PC-9 (cell line): ENCODE measurements at places on chromosomes 16 and 17.

DNA sequence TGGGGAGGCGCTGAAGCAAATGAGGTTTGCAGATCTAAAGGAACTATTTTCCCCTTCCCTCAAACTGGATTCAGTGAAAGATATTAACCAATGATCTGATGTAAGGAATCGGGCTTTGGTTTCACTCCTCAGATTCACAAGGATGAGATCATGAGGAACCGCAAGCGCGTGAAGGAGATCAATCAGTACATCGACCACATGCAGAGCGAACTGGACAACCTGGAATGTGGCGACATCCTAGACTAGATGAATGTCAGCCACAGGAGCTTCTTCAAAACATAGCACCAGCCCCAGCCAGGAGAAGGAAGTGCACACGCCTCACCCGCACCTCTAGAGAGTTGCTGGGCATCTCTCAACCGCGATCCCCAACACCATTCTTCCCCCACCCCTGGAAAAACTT, 22.5 kb downstream of the ATPAF2 start:
- no peak for DNase-seq

DNA sequence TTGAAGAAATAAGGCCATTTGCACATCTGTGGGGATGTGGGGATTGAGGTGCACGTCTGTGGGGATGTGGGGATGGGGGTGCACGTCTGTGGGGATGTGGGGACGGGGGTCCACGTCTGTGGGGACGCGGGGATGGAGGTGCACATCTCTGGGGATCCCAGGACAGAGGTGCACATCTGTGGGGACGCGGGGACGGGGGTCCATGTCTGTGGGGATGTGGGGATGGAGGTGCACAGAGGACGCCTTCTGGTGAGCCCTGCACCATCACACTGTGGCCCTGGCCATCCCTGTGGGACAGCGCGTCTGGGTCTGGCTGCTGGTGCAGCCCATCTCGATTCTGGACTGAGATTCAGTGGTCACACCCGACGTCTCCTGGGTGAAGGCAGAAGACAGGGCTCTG, 161.4 kb downstream of the LAT start:
- DNase-seq, result no peak

DNA sequence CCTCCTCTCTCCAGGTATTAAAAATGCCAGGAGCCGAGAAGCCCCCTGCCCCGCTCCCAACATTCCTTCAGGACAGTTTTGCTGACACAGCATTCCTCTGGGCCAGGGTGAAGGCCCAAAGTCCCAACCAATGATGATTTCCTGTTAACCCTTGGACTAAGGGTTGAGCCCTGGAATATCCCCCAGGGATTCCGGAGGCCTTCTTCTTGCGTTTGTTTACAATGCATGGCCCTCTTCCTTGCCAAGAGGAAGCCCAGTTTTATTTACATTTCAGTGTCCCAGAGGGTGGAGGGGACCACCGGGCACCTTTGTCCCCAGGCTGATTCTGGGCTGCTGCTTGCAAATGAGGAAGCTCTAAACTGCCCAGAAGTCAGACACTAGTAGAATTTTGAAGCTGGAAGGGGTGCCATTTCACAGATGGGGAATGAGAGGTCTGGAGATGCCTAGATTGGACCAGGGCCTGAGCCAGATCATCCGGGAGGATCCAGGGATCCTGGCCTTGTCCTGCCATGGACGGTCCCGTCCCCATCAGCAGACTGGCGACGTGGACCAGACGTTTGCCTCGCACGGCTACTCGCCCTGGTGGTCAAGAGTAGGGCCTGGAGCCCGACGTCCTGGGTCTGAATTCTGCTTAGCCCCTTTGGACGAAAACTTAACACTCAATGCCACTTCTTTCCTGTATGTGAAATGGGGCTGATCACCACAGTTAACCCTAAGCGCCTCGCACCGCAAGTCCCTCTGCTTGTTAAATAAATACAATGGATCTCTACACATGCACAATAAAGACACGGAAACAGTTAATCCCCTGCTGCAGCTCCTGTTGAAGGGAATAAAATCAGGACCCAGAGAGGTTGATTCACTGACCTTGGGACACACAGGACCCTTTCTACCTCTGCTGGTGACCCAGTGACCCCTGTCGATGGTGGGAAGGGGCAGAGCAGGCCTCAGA, 55.6 kb upstream of the CIBAR2 start:
- peak; percentile 16 for DNase-seq

DNA sequence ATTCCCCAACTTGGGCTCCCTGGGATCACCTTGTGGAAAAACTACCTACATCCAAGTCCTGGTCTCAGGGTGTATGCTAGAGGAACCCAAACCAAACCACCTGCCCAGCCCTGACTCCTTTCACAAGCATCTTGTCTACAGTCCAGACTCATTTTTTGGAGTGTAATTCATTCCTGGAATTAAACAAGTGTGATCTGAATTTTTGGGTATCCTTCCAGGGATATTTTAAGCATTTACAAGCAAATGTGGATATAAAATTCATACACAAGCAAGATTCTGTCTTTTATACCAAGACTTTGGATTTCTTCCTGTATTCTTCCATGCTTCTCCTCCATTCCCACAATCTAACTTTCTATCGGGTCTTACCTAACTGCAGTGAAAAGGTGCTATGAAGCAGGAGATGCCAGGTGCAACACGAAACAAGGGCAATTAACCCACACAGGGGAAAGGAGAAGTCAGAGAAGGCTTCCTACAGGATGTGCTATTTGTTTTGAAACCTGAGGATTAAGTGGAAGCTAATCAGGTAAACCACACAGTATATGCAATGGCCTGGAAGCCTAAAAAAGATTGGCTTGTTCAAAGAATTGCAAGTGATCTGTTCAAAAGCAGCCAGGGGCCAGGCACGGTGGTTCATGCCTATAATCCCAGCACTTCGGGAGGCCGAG, 417.2 kb upstream of the C16orf82 start:
- no peak for DNase-seq

DNA sequence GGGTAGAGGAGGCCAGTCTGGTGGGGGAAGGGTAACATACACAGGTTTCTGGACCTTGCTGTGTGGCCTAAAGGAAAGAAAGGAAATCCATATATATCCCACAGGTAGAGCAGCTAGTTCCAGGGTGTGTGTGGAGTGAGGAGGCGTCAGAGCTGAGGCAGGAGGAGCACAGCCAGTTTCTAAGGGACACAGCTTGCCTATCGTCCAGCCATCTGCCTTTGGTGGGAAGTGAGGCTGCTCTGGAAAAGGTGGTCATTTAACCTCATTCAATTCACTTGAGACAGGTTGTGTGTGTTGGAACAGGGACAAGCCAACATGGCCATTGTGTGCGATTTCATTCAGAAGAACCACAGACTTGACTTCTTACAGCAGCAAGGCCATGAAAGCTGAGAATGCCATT, 36.9 kb upstream of the ERN1 start:
- no peak for DNase-seq

DNA sequence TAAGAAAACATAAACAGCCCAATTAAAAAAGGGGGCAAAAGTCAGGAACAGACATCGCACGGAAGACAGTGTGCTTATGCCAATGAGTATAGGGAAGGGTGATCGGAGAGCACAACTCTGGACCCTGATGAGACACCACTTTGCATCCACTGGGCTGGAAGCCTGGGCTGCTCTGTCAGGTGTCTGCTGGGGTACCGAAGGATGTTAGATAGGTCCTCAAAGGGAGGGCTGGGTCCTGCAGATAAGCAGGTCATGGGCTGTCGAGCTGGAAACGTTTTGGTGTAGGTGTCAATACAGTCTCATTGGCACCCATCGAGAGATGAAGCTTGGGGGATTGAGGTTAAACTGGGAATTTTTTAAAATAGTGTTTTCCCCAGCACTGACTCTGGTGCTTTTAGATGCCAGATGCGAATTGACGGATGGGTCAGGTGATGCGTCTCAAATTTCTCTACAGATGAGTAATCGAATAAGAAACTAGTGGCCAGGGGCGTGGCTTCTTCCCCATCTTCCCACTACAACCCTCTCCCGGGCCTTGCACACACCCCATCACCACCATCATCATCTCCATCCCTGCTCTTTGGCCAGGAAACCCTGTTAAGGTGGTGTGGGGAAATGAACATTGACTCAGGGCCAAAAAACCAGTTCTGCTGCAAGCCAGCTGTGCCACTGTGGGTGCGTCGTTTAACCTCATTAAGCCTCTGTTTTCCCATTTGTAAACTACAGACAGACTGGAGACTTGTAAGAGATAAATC, 47.8 kb upstream of the IRF8 start:
- DNase-seq, result no peak

- no peak for DNase-seq
Measured at GRCh38 chr17:38917259-38917658, 8.2 kb upstream of the LASP1NB start.

GRCh38 chr16:4594433-4595410, 20.0 kb downstream of the UBALD1 start:
- no peak for DNase-seq

GRCh38 chr16:57720142-57720575, 15.4 kb upstream of the KATNB1 start:
- DNase-seq, result peak; percentile 59

DNA sequence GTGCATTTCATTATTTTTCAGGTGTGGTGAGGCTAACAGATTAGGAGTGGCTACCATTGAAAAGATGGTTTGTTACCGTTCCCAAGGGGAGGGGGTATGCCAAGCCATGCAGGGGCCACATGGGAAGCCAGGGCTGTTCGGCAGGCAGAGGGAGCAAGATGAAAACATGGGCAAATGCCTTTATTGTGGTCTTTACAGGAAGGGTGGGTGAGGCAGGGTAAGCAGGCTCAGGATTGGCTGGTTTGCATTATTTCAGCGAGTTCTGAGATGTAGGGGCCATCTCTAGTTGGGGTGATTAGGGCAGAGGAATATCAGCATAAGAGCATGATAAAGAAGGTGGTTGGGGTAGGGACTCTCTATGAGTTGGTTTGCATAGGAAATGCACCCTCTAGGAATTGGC, 117.6 kb downstream of the CCT6B start:
- DNase-seq, result no peak
